Stimulated activated CD4-positive, alpha-beta T cell treated with anti-CD3 and anti-CD28 coated beads, Interleukin-4, amount 100 ng/mL, for 1 hour (primary cell): ENCODE measurements at places on chromosomes 12 and 14.

- no peak for DNase-seq
Observed at GRCh38 chr12:52395761-52396434, 10.2 kb downstream of the KRT82 start.

DNA sequence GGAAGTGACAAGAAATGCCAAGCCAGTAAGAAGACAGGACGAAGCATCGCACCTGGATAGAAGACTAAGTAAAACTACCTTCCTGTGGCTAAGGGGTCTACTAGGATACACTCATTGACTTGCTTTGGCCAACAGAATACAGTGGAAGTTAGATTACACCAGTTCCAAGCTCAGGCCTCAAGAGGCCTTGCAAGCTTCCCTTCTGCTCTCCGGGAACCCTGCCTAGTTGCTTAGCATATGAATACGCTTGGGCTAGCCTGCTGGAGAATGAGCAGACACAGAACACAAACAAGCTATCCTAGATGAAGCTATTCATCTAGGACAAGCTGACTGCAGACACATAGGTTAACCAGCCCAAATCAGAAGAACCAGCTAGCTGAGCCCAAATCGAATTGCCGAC is 97.0 kb downstream of the DPF3 start:
- no peak for DNase-seq

DNA sequence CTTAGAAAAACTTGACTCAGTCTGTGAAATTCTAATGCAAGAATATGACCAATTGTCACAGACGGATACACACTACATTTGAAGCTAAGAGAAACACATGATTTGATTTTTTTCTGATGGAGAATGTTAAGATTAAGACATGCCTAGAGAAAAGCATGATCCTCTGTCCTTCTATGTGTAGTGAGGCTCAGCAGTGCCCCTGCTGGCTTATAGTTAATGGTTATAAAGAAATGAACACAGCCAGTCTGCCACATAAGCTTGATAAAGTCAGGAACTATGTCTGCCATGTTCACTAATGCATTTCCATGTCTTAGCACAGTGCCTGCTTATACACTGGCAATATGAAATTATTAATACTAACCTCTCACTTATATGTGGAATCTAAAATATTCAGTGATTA is 168.1 kb upstream of the DAAM1 start:
- no peak for DNase-seq

- DNase-seq, result no peak
Observed at GRCh38 chr12:89567691-89568239, 41.9 kb upstream of the POC1B start.

DNA sequence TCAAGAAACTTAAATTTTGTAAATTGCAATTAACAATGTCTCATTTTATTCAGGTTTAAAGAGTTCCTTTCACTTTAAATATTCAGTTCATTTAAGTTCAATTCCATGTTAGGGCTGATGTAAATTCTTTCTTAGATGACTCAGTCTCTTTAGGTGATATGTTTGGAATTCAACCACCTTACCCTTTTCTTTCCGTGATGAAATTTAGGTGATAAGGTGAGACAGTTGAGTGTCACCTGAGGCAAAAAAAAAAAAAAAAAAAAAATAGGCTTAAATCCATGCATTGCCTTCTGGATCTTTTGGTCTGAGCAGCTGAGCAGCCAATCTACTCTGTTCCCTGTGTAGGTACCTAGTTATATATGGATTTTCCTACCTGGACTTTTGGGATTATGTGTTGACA is 299.5 kb downstream of the DAD1 start:
- no peak for DNase-seq

- DNase-seq, result no peak
Observed at GRCh38 chr12:85191-85666, 18.7 kb downstream of the IQSEC3 start.

DNA sequence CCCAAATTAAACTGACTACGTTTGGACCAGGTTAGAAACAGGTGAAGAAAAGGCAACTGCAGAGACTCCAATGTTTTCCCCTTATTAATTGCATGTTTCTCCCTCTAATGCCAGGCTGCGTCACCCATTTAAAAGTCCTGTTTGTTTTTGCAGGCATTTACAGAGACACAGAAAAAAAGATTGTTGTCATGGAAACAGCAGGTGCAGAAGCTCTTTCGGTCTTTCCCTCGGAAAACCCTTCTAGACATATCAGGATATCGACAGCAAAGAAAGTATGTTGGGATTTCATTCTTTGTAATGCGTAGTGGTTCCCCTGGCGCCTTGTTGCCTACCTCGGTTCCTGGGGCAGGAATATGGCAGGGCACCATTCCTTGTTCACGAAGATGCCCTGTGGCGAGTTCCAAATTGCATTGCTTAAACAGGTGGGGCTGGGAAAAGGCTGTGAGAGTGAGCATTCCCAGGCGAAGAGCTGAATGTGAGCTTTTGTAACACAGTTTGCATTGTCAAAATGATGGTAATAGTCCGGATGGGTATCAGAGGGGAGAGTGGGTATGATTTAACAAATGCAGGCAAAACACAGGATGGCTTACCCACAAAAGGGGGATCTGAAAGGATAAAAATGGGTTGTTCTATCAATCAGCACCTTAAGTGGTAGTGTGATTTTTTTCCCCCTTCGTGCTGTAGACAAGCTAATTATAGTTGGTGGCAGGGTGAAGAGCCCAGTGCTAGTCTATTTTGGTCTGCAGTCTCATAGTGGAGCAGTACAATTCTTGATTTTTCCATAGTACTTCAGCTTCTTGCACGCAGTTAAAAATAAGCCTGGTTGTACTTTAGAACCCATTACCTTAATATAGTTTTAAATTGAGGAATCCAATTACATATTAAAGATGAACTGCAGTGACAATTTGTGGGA is 132.4 kb downstream of the GCH1 start:
- DNase-seq, result no peak

GRCh38 chr12:71601546-71601945 is 62.1 kb downstream of the ZFC3H1 start:
- DNase-seq, result no peak

- no peak for DNase-seq
Observed at GRCh38 chr12:14689996-14690395, 6.4 kb downstream of the GUCY2C start.

DNA sequence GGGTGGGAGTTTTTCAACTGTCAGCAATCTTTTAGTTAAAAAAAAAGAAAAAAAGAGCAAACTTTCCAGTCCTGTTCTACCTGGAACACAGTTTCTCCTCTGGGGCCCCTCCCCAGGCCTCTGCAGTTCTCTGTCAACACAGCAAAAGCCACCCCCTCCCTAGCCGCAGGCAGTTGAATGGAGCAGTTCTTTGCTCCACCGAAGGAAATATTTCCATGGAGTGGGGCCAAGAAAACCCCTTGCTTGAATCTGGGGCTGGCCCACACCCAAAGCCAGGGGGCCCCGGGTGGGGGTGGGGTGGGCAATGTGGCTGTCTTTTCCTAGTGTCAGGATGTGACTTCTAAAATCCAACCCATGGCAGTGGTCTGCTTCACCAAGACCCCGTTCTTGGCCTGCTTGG is 5.0 kb upstream of the MEG3 start:
- DNase-seq, result no peak

- DNase-seq, result no peak
Observed at GRCh38 chr12:131493068-131493826, 217.6 kb upstream of the SFSWAP start.

GRCh38 chr12:94157981-94158411 is 9.6 kb downstream of the PLXNC1 start:
- DNase-seq, result no peak

DNA sequence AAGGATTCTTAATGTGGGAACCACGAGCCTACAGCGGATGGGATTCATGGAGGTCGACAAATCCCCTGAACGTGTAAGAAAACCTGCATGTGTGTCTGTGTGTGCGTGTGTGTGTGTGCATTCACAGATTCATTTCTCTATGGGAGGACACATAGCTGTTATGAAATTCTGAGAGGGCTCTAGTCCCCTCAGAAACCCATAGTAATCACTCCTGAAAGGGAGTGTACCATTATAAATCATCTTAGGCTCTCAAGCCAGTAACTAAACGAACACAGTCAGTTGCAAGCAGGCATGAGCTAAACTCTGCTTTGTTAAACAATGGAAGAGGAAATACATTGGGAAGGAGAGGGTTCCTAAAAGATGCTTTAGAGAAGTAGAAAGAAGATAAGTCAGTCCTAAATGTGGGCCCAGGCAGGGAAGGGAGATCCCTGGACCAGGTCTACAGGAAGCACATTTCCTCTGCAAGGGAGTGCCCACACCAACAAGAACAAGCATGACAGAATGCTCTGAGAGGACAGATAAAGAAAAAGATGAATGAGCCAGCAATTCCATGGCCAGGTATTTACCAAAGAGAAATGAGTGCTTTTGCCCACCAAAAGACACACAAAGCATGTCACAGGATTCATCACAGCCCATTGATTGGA is 91.3 kb downstream of the ITPR2 start:
- no peak for DNase-seq

DNA sequence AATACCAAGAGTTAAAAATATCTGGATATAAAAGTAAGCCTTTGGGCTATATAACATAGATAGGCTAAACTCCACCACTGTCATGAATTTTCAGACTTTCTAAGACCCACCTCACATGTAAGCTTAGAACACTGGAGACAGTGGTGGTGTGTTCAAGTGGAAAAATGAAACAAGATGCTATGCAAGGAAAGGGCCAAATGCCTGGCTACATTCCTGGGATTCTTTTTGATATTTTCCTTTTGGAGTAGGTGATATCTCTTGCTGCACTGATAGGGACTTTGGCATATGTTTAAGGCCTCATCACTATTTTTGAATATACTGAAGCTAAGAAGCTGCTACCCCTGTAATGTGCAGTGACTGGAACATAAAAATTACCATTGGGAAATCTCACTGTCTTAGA is 341.3 kb downstream of the SLC16A7 start:
- DNase-seq, result no peak

GRCh38 chr14:78195431-78195830 is 25.3 kb downstream of the NRXN3 start:
- DNase-seq, result no peak

- DNase-seq, result no peak
Observed at GRCh38 chr12:40215982-40216381, 8.8 kb upstream of the LRRK2 start.

- DNase-seq, result no peak
Observed at GRCh38 chr12:98419081-98419794, 96.2 kb upstream of the TMPO start.

DNA sequence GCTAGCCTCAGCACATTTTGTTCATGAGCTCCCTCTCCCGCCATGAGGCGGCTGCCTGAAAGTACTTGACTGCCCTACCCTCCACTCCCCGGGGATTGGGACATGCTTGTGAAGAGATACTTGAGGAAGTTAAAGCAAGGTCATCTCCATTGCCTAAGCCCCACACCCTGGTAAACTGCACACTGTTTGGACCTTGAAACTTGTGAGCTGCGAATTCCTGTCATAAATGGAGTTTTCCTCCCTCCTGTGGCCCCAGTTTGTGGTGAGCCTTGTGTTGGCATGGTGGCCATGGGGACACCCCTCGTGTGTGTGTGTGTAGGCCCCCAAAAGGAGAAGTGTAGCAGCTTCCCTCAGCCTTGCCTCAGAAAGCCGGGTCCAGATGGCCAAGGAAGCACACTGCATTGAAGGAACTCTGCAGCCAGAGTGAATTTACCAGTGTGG is 395.5 kb downstream of the ZFP36L1 start:
- no peak for DNase-seq

GRCh38 chr12:3432868-3433267 is 58.1 kb upstream of the PRMT8 start:
- no peak for DNase-seq

- DNase-seq, result no peak
Observed at GRCh38 chr14:34012978-34013720, 62.3 kb upstream of the EGLN3 start.

DNA sequence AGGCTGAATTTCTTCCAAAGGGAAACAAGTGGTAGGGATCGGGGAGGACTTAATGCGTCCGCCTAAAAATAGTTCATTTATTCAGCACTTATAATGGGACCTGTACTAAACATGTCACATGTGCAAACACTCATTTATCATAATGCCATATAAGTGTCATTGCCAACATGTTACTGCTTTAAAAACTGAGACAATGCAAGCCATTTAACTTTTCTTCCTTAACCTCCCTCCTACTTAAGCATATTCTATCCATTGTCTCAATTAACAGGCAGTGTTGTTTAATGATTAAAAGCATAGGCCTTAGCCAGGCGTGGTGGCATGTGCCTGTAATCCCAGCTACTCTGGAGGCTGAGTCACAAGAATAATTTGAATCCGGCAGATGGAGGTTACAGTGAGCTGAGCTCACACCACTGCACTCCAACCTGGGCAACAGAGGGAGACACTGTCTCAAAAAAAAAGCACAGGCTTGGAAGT is 13.5 kb upstream of the SCFD1 start:
- no peak for DNase-seq

- no peak for DNase-seq
Observed at GRCh38 chr12:20576528-20576927, 118.6 kb upstream of the SLCO1C1 start.

- no peak for DNase-seq
Observed at GRCh38 chr14:31222834-31223233, 15.2 kb upstream of the HECTD1 start.

DNA sequence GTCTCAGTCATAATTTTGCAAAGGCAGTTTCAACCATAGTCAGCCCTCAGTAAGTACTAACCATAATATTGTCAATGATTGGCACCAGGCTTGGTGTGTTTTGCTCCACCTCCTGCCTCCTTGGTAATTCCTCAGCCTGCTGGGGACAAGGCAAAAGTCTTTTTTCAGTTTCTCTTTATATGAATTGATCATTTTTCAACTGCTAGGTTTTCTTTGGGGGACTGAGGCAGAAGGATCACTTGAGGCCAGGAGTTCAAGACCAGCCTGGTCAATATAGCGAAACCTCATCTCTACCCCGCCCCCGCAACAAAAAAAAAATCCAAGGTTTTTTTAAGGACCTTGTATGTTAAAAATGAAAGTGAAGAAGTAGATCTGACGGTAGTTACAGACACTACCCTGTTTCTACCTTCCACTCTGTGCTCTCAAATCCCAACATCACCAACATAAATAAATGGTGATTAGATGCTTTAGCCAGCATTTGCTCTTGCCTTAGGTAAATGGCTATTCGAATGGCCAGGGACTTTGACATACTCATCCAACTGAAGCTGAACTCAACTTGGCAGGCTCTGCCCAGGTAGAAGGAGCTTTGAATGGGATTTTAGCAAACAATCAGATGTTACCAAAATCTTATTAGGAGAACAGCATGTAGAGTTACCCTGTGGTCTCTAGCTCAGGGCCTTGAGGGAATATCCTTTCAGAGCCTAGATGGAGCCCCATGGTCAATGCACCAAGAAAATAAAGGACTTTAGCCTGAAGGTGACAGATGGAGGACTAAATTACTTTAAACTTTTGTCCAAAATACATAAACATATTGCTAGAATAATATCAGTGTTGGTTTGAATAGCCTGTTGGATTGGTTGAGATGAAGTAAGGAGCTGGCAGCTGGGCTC is 126.9 kb upstream of the AMIGO2 start:
- DNase-seq, result no peak

GRCh38 chr14:65937079-65937959 is 524.8 kb downstream of the FUT8 start:
- DNase-seq, result no peak

GRCh38 chr12:110403976-110404682 is 621 bp upstream of the ANAPC7 start:
- peak; percentile 78 for DNase-seq

- DNase-seq, result no peak
Observed at GRCh38 chr14:50530794-50531365, 1.5 kb downstream of the MAP4K5 start.
